Cardiac septum (tissue), 1 donor: ENCODE measurements at places on chromosomes 4 and X.

DNA sequence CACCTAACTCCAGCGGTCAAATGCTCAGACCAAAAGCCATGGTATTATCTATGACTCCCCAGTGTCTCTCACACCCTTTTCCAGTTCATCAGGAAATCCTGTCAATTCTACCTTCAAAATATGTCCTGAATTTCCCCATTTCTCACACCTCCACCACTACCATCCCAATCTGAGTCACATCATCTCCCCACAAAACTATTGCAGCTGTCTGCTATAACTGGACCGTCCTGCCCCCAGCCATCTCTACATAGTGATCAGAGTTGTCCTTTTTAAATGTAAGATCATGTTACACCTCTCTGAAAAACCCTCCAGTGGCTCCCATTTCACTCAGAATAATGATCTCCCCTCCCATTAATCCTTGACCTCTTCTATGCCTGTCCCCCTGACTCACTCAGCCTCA is 6.8 kb upstream of the ODAPH start:
- no peak for DNase-seq

GRCh38 chrX:109760209-109760921 is 27.3 kb upstream of the ACSL4 start:
- DNase-seq: no peak

- no peak for DNase-seq
Observed at GRCh38 chr4:168880811-168881595, 129.1 kb downstream of the CBR4 start.

DNA sequence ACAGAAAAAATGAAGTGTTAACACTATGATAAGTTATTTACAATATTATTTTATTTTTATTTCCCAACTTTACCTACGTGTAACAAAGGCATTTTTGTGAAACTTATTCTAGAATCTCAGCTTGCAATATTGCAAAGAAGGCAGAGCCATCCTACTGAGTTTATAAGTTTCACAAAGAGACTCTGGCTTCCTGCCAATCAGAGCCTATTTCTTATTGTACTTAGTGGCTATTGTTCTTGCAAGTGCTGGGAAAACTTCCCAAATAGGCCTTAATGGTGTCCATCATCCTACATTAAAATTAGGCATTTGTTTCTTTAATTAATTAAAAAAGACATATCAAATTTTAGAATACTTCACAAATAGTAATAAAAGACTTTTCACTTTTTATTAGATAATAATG is 233.2 kb downstream of the EPHA5 start:
- no peak for DNase-seq

DNA sequence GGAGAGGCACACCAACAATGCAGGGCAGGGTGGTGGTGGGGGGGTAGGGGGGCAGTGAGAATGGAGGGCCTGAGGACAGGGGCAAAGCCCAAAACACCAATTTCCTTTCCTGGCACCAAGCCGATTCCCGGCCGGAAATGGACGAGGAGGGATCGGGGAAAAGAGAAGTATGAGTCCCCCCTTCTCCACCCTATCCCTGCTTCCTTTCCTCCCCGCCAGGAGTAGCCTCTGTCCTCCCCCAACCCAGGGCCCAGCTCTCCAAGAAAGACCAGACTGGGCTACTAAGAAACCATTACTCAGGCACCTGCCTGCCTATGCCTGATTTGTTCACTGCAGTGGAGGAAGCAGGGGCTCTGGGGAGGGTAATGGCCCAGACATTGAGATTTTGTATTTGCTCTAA is 402 bp downstream of the CCDC120 start:
- no peak for DNase-seq

- DNase-seq: no peak
Observed at GRCh38 chrX:150234126-150234525, 129.0 kb upstream of the MAMLD1 start.

- DNase-seq: no peak
Observed at GRCh38 chr4:56689201-56689969, 8.3 kb upstream of the HOPX start.

DNA sequence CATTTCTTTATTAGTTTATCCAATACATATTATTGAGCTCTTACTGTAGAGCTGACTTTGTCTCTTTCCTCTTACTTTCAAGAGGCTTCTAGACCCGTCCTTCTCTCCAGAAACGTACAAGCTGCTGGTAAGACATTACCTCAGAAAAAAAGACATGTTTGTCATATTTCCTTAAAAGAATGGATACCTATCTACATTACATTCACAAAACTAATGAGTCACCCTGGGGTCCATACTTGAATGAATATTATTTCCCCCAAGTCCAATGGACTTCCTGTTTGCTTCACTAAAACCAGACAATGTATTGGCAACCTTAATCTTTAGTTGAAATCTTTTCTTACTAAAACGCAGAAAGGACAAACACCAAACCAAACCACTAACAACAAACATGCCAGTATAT is 176.5 kb upstream of the CLNK start:
- no peak for DNase-seq

DNA sequence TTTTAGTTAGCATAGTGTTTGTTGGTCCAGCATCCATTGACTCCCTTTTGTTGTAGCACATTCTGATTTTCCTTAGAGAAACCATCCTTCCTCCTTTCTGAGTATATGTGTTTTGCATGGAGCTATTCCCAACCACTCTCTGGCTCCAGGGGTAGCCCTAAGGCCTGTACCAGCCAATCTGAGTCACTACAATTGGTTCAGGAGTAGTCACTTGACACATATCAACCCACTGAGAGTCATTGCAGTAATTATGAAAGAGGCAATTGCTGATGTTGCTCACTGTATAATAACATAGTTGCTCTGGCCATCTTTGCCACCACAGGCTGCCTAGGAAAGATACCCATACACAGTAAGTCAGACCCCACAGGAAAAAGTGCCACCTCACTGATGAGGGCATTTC is 71.2 kb upstream of the GRID2 start:
- DNase-seq: no peak

DNA sequence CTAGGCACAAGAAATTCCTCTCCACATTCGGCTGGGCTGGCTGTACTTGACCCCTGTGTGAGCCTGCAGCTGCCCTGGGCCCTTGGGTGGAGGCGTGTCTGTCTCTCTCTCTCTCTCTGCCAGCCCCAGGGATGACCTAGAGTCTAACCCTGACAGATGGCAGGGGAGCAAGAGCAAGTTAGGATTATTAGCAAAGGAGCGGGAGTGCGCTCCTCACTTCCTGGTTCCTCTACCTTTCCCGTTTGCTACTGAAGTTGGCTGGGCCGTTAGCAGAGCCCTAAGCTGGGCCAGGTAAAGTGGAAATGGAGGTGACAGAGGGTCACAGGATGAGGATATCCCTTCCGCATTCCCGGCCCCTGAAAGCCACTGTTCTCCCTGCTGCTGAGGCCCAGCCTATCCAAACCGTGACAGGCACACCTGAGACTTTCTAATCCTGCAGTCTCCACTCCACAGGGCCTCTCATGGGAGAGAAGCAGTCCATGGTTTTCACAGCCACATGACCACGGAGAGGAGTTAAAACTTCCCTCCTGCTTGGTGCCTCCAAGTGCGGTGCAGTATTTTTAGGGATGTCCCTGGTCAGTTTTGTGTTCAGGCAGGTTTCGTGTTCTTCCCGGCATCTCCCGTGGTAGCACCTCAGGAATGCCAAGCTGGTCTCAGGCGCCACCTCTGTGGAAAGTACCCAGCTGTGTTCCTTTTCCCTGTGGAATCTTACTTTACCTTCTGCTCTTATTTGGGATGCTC is 79.3 kb downstream of the CLDN22 start:
- no peak for DNase-seq

- no peak for DNase-seq
Observed at GRCh38 chr4:102180046-102180445, 165.2 kb downstream of the SLC39A8 start.

DNA sequence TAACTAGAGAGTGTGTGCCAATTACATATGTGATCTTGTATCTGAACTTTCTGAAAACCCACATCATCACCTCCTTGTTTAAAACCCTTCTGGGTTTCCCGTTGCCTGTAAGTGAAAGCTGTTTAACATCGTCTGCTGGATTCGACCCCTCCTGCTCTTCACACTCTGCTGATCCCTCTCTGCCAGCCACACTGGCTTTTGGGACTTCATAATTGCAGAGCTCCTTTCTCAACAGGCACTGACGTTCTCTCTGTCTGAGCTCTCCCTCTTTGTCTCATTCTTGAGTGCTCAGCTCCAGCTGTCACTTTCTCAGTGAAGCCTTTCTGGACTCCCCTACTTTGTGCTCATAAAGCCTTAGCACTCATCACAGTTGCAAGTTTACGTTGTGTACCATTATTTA is 153.9 kb downstream of the CEP135 start:
- no peak for DNase-seq

DNA sequence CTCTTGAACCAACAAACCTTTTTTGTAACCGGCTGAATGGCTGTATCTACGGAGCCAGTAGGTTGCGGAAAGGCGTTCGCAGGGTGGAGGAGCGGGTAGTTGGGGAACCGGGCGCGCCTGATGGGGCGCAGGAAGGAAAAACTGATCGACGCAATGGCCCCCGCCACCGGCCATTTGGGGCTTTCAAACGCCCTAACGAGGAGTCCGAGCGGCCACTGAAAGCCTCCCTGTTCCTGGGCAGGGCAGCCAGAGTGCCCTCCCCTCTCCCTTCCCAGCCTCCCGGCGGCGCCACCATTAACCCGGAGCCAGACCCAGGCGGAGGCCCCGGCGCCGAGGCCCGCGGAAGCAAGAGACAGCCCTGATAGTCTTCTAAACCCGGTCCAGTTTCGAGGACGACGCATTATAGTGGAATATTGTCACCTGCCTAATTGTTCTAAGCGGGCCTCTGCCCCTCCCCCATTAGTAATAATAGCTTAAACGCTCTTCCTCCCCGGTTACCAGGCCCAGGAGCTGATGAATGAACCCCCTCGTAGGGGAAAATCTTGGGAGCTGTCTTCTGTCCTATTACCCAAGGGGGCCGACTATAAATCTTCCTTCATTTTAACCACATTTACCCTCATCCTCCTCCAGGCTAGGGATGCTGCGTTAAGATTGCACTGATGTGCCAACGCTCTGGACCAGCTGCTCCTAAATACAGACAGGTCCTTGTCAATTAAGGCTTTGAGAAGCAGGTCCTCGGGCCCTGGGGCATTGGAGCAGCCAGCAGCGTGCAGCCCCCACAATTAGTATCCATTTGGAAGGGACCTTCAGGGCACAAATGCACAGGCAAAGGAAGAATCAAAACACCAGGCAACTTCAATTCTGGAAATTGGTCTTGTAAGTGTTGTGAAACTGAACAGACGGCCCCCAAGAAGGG is 61.6 kb upstream of the TMEM33 start:
- DNase-seq: no peak

GRCh38 chr4:53967986-53968385 is 96.4 kb downstream of the CHIC2 start:
- no peak for DNase-seq

DNA sequence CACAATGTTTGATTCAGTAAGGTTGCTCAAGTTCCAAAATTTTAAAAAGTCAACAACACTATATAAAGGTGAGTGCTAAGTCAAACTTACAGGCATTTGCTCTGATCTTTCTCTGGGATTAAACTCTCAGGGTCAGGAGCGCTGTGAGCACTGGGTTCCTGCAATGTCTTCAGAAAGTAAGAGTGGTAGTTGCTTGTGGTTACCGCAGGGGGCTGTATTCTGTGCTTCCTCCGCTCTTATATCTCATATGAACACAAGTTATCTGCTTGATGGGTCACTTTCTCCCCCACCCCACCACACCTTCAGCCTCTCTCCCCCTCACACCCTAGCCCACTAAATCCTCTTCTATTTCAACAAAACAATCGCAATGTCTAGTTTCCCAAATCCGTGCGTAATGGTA is 116.4 kb upstream of the IGSF1 start:
- DNase-seq: no peak

DNA sequence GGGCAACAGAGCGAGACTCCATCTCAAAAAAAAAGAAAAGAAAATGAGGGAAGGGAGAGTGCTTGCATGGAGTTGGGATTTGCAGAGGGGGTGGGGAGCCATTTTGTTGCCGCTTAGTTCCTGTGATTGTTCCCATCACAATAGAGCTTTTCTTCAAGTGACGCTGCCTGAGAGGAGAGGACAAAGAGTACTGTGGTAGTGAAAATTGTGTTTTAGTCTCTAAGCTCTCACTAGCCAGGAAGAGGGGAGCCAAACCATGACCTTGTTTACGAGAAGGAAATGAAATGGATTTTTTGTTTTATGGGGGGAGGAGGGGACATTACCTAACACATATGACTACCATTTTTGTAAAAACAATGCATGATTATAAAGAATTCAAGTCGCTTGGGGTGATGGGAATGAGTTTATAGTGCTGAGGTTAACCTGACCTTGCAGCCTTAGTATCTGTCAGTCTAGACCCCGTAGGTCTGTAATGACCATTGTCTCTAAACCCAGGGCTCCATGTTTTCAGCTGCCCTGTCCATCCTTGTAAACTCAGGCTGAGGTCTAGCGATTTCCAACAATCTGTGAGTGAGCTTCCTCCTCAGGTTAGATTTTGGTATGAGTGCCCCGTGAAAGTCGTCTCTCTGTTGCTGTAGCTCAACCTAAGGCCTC is 18.8 kb downstream of the SRD5A3 start:
- DNase-seq: no peak

GRCh38 chr4:150318971-150319370 is 240.7 kb downstream of the DCLK2 start:
- DNase-seq: no peak

DNA sequence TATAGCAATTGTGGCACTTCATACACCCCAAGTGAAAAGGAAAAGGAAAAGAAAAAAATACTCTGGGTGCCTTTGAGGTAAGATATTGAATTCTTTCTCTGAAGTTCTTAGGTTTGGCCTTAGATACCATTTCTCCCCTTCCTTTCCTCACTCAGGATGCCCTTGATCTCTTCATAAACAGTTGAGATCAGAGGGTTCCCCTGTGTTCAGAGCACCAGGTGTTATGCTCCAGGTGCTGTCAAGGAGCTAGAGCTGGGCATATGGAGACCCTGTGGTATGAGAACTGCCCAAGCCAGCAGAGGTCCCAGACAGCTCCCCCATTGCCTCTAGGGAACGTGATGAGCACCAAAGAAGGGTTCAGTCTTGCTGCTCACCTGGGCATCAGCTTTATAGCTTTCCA is 17.1 kb upstream of the CD40LG start:
- DNase-seq: no peak

DNA sequence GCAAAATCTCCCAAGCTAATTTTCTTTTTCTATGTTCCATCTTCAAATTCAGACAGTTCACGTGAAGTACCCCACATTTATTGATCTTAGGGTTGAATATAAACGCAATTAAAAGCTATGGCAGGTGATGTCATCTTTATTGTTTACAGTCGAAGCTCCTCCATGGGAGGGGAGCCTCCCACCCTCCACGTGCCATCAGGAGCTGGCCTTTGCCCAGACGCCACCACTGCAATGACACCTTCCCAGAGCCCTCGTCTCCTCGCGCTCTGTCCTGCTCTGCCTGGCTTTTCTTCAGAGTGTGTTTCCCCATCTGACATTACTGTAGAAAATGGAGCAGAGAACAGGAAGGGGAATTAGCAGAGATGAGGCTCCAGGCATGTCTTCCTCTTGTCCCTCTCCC is 18.8 kb upstream of the CYP4V2 start:
- no peak for DNase-seq

- no peak for DNase-seq
Observed at GRCh38 chr4:173573286-173573685, 43.3 kb upstream of the HAND2 start.

DNA sequence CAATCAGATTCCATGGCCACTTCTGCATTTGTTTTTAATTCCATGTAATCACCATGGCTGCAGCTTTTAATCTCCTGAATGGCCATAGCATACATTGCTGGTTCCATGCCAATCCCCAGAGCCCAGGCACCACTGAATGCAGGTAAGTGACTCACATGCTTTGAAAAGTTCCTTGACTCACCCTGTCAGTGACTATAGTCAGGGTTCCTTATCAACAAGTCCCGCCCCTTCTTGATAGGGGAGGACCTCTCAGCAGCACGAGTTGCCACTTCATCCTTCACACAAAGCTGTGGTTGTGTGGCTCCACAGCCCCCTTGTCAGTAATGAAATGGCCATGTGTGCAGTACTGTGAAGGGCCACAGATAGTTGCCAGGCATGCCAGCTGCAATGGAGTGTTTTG is 516.6 kb downstream of the PPARGC1A start:
- DNase-seq: peak; percentile 76
